Ovary (tissue), 10 donors: ENCODE measurements at places on chromosomes 2 and 18. TPM values are rescaled to one million over a fixed set of nuclear protein-coding genes. Genes with fewer than 3 reads are reported as not detected.
A peak's percentile ranks its signal among the peaks of the same experiment; 100 is the strongest.

DNA sequence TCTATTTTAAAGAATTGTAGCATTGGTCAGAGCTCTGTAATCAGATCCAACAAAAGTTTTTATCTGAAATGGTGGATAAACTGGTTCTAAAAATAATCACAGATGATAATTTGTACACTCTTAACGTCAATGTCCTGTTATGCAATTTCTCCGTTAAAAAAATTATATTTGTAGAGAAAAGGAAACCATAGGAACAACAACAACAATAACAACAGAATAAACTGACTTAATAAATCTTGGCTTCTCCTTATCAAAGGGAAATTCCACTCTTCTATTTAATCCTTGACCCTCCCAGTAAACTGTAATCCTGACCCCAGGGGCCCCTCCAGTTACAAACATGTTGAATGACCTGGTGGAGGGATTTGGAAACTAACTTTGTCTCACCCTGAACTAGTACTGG, 78.6 kb upstream of the ZFP36L2 start:
- H3K4me1 ChIP-seq, result peaks cover 16% of the 10 kb centered on the region
- H3K36me3 ChIP-seq, result no peaks in the 10 kb centered on the region
- H3K4me3 ChIP-seq, result no peak overlapping the region
- no peak overlapping the region for H3K27ac ChIP-seq
- no peaks in the 10 kb centered on the region for H3K27me3 ChIP-seq
- DNase-seq, result no peak

GRCh38 chr2:218577482-218578220, 9.0 kb downstream of the CNOT9 start:
- no peak overlapping the region for H3K4me3 ChIP-seq
- H3K36me3 ChIP-seq, result no peaks in the 10 kb centered on the region

- peaks cover 5% of the 10 kb centered on the region for H3K4me1 ChIP-seq
- no peaks in the 10 kb centered on the region for H3K36me3 ChIP-seq
- no peak overlapping the region for H3K4me3 ChIP-seq
- no peaks in the 10 kb centered on the region for H3K27me3 ChIP-seq
These were observed 3.5 kb downstream of the MAPK4 start for GRCh38 chr18:50563376-50563775.

DNA sequence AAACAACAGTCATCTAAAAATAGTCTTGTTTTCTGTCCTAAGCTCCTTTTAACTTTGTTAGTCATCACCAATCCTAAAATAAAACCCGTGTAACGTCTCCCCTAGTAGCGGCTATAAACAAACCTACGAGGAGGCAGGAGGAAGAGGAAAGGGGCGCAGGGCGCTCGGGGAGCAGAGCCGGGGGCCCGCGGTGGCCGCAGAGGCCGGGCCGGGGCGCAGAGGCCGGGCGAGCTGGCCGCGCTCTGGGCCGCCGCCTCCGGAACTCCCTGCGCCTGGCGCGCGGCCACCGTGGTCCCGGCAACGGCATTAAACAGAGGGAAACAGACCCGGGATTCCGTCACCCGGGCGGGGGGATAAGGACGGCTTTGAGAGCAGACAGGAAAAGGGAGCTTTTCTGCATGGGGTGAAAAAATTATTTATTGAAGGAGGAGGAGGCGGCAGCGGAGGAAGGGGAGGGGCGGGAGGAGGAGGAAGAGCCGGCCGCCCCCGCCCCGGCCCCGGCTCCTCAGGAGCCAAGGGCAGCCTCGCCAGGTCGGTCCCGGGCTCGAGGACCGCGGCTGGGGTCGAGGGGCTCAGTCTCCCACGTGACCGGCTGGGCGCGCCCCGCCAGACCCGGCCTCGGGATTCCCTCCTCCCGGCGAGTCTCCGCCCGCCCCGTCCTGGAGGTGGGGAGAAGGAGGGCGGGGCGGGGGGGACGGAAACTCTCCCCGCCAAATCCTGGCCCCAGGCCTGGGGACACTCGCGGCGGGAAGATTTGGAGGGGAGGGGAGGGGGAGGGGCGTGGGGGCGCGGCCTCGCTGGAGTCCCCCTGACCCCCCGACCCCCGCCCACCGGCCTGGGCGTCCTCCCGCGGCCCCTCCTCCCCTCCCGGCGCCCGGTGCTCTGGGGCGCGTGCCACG, 1.8 kb upstream of the NFATC1 start:
- DNase-seq, result peak; percentile 96
- peak overlapping the region; percentile 56 for H3K4me3 ChIP-seq
- H3K27me3 ChIP-seq, result no peaks in the 10 kb centered on the region
- H3K4me1 ChIP-seq, result peaks cover 5% of the 10 kb centered on the region

GRCh38 chr18:66623821-66624220, 19.9 kb upstream of the CDH19 start:
- no peaks in the 10 kb centered on the region for H3K27me3 ChIP-seq
- no peak overlapping the region for H3K4me3 ChIP-seq
- H3K36me3 ChIP-seq, result no peaks in the 10 kb centered on the region
- no peak for DNase-seq

DNA sequence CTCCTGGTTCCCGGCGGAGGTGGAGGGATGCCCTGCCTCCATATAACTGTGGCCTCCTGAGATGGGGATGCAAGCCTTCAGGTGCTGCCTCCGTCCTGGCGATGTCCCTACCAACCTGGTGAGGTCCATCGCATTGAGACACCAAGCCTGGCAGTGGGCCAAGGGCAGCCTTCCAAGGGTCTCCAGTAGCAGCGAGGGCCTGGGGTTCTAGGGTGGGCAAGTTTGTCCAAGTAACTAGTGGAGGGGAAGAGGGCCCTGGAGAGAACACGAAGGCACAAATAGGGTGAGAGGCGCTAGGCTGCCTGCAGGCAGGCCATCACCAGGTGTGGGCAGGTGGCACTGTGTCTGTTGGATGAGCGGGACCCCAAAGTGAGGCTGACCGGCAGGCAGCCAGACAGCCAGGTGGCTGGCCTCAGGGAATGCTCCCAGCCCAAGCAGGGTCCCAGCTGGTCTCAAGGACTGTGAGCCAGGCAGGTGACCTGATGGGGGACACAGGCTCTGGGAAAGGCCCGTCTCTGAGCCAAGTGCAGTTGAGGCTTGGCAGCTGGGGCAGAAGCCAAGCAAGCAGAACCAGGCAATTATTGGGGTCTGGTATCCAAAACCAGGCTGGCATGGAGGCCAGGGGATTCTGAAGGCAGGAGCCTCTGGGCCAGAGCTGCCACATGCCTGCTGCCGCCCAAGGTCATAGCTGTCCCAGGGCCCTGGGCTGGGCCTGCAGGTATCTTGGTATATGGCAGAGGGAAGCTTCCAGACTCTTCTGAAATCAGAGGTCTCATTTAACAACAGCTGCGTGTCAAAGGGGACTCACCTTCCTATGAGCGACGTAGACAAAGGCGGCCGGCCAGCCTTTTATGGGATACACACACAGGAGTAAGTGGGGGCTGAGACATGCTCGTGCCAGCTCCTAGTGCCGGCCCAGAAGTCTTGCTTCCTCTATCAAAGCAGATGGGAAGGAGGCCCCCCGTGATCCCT, 23.4 kb downstream of the RAMP1 start:
- no peaks in the 10 kb centered on the region for H3K36me3 ChIP-seq
- no peak overlapping the region for H3K4me3 ChIP-seq

The SERPINB8 gene
- total RNA-seq, result 9.3 TPM
